ENCODE measurements at places on chromosomes 1 and 21.
A peak's percentile ranks its signal among the peaks of the same experiment; 100 is the strongest.

DNA sequence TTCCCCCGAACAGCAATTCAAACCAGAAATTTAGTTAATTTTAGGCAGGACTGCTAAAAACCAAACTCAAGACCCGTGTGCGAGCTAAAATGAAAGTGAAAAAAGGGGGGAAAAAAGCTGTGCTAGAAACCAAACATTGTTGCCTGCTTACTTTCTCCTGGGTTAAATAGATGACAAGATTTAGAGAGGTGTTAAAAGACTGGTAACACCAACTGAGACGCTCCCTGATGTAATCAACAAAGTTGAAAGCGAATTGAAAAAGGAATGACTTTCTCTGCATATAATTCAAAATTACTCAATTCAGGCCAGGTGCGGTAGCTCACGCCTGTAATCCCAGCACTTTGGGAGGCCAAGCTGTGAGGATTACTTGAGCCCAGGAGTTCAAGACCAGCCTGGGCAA, 6.8 kb downstream of the CDCA8 start:
- no peak for DNase-seq

GRCh38 chr1:154213274-154213673, 7.1 kb upstream of the CFAP141 start:
- peak; percentile 75 for DNase-seq

- peak; percentile 75 for DNase-seq
Observed at GRCh38 chr1:66996018-66996682, 57.8 kb downstream of the SLC35D1 start.

DNA sequence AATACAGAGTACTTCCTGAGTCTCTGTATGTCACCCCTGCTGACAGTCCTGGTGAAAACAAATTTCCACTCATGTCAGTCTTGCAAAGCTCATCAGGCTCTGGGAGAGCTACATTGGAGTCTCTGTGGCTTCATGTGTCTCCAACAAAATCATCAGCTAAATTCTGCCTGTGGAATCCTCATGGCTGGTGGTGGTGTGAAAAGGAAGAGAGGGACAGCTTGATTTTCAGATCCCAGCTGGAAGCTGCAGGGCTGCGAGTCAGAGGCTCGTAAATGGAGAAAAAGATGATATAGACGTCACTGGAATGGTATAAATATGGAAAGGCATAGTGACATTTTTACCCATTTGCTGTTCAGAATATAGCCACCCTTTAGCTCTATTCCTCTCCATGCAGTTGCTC, 150.2 kb downstream of the ASTN1 start:
- DNase-seq = no peak

GRCh38 chr1:161484613-161485012, 20.6 kb upstream of the FCGR2A start:
- peak; percentile 10 for DNase-seq

GRCh38 chr1:149967041-149967440, 30.4 kb upstream of the MTMR11 start:
- no peak for DNase-seq

All from fibroblast of mammary gland (primary cell).